ENCODE measurements at places on chromosomes 12 and 14.
A peak's percentile ranks its signal among the peaks of the same experiment; 100 is the strongest.

- DNase-seq, result no peak
Measured at GRCh38 chr12:19909418-19909817, 458.9 kb upstream of the PDE3A start.

GRCh38 chr12:50186681-50187080 is 19.5 kb upstream of the CERS5 start:
- DNase-seq, result no peak

- DNase-seq, result no peak
Measured at GRCh38 chr12:50828886-50829285, 13.8 kb upstream of the TMPRSS12 start.

DNA sequence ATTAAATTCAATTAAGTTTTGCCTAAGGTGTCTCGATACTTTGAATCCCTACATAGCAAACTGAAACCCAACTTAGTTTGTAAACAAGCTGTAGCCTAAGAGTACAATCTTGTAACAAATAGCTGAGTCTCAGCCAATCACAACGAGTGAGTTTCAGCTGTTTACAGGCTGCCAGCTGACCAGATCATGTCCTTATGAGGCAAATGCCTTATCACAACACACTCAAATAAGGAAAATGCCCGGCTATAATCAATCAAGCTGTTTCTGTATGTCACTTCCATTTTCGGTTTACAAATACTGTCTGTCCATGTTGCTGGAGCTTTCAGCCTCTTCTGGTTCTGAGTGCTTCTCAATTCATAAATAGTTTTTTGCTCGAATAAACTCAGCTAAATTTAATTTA is 943.8 kb downstream of the SLC16A7 start:
- no peak for DNase-seq

GRCh38 chr12:106039242-106039641 is 99.5 kb downstream of the NUAK1 start:
- DNase-seq, result no peak

GRCh38 chr14:81172353-81172752 is 48.4 kb downstream of the GTF2A1 start:
- no peak for DNase-seq

GRCh38 chr12:128914908-128915563 is 61.8 kb downstream of the GLT1D1 start:
- peak; percentile 67 for DNase-seq

- DNase-seq, result no peak
Measured at GRCh38 chr12:12592930-12593329, 18.7 kb upstream of the CREBL2 start.

DNA sequence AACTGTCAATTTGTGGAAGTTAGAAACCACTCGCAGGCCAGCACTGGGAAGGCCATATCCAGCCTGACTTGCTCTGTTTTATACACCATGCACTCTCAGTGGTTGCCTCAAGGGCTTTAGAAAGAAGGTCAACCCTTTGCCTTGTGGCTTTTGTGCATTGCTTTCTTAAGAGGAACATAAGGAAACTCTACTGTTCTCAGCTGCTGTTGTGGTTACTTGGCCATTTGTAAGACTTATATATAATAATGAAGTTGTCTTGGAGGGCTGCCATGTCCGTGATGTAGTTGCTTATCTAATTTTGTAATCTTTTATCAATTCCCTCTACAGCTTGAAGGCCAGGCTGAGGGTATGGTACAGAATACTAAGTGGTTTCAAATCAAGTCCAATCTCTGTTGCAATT is 637.8 kb downstream of the DIO2 start:
- DNase-seq, result no peak

- DNase-seq, result no peak
Measured at GRCh38 chr12:118337194-118337838, 35.4 kb downstream of the TAOK3 start.

GRCh38 chr14:22888662-22889061 is 5.6 kb downstream of the REM2 start:
- no peak for DNase-seq

- no peak for DNase-seq
Measured at GRCh38 chr14:104678346-104678745, 11.1 kb upstream of the INF2 start.

GRCh38 chr14:80930836-80931389 is 10.6 kb downstream of the CEP128 start:
- DNase-seq, result peak; percentile 39

GRCh38 chr12:2111826-2112225 is 59.0 kb downstream of the CACNA1C start:
- DNase-seq, result no peak

Measured in stimulated activated naive B cell treated with anti-CD40 and anti-IgM and Interleukin-4, amounts not matched to agents 10 μg/mL and 1 μg/mL and 100 μg/mL, for 72 hours (primary cell).